Gastrocnemius medialis (tissue), 4 donors: ENCODE measurements at places on chromosomes 6 and 20. TPM values are rescaled to one million over a fixed set of nuclear protein-coding genes. Genes with fewer than 3 reads are reported as not detected.
A peak's percentile ranks its signal among the peaks of the same experiment; 100 is the strongest.

GRCh38 chr6:27752038-27752885, 159.9 kb downstream of the OR2B2 start:
- peak; percentile 33 for DNase-seq
- peaks cover 6% of the 10 kb centered on the region for H3K27me3 ChIP-seq
- H3K36me3 ChIP-seq: no peaks in the 10 kb centered on the region
- H3K4me3 ChIP-seq: peak overlapping the region; percentile 73
- H3K4me1 ChIP-seq: no peaks in the 10 kb centered on the region
- H3K27ac ChIP-seq: peak overlapping the region; percentile 39

DNA sequence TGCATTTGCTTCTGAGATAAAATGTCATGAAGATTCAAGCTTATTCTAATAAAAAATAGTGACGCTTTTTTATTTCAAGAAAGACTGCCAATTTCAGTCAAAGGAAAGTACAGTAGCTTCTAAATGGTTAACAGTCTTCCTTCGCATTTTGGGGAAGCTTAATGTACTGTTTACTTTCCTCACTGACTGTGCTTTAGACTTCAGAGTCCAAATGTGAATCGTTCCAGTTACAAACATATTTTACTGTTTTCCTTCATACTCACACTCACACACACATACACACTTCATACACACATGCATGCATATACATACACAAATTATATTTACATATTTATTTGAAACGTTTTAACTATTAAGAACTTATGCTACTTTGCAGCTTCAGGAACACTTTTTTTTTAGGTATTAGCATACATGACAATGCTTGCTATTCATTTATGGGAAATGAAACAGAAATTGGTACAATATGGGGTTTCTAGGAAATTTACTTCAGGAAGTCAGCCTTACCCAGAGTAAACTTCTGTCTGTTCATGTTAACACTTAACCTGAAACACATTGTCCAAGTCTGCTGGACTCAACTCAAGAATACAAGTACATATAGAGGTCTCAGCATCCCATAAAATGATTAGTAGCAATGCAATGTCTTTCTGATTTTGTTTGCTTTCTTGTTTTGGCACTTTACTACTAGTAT, 145.4 kb downstream of the RPS12 start:
- no peaks in the 10 kb centered on the region for H3K36me3 ChIP-seq
- peaks cover 18% of the 10 kb centered on the region for H3K4me1 ChIP-seq
- no peak for DNase-seq
- H3K27me3 ChIP-seq: no peaks in the 10 kb centered on the region

DNA sequence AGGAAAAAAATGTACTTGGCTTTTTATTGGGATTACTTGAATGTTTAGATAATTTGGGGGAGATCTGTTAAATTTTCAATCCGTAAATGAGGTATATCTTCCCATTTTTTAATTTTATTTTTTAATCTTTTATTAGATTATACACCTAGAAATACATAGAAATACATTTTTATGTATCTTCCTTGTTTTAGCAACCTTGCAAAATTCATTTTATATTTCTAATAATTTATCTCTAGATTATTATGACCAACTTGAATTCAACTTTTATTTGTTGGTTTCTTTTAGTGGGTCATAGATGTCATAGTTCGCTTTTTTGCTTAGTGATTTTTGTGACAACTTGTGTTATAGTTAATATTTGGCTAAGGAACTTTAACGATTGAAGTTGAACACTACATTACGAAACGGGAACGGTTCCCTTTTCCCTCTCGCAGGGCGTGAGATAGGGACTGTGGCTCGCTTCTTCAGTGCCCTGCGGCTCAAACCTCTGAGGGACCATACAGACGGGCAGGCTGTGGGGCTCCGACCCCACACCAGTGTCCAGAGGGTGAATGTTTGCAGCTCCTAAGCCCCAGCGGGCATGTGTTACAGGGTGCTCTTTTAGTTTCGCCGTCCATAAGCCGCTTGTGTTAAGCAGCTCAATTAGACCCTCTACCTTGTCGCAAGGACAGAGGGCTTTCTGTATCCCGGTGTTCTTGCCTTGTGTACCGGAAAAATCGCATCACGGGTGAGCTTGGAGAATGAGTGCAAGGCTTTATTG, 53.8 kb downstream of the PRND start:
- no peak for DNase-seq
- no peaks in the 10 kb centered on the region for H3K36me3 ChIP-seq
- H3K27ac ChIP-seq: no peak overlapping the region
- H3K27me3 ChIP-seq: no peaks in the 10 kb centered on the region
- H3K4me1 ChIP-seq: no peaks in the 10 kb centered on the region
- no peak overlapping the region for H3K4me3 ChIP-seq

GRCh38 chr20:59942245-59942644, 2.1 kb downstream of the FAM217B start:
- H3K27ac ChIP-seq: peak overlapping the region; percentile 92
- peaks cover 63% of the 10 kb centered on the region for H3K4me1 ChIP-seq
- H3K27me3 ChIP-seq: no peaks in the 10 kb centered on the region
- no peak overlapping the region for H3K4me3 ChIP-seq
- no peak for DNase-seq

DNA sequence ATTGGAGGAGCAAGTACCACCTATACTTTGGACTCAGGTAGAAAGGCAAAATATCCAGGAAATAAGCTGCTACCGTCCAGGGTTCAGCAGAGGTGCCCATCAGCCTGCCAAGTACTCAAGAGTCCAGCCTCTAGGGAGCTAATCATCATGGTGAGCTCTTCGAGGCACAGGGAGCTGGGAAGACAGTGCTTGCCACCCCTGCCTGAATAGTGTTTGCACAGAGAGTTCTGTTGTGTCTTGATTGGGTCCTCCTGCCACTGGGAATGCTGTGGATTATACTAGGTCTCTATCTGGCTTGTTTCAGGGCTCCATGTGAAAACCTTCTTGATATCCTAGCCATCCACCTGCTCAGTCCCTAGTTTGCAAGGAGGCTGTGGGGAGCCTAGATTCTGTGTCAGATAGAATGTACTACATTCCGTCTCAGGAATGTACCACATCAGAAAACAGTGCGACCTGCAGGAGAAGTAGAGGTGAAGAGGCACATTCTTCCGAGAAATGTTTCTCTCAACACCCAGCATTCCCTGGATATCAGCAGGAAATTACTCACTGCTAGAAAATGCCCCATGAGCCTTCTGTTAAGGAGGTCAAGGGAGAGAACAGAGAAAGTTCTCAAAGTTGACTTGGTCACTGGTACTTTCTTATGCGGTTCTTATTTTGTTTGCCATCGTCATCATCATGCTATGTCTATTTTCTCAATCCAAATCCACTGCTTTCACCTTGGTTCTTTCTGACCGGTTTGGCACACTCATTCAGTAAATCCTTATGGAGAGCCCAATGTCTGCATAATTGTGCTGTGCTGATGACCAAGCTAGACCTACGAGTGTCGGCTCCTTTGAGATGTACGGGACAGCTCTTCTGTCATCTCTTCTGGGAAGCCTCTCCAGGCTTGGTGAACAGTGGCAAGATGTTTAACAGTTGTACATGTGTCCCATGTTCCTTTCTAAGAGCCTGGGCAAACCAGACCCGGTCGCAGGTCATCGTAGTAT, 30.7 kb downstream of the PTPN1 start:
- no peak overlapping the region for H3K4me3 ChIP-seq
- no peaks in the 10 kb centered on the region for H3K27me3 ChIP-seq
- peak overlapping the region; percentile 48 for H3K27ac ChIP-seq
- peaks cover 46% of the 10 kb centered on the region for H3K4me1 ChIP-seq
- H3K36me3 ChIP-seq: no peaks in the 10 kb centered on the region

GRCh38 chr20:38888059-38888831, 38.0 kb upstream of the FAM83D start:
- H3K4me3 ChIP-seq: no peak overlapping the region
- no peaks in the 10 kb centered on the region for H3K36me3 ChIP-seq
- H3K27ac ChIP-seq: no peak overlapping the region
- DNase-seq: no peak

GRCh38 chr6:52546678-52547077, 30.2 kb downstream of the TRAM2 start:
- H3K36me3 ChIP-seq: no peaks in the 10 kb centered on the region
- DNase-seq: no peak
- no peak overlapping the region for H3K27ac ChIP-seq
- peaks cover 41% of the 10 kb centered on the region for H3K4me1 ChIP-seq
- no peak overlapping the region for H3K4me3 ChIP-seq

GRCh38 chr6:47773005-47773404, 8.8 kb upstream of the OPN5 start:
- no peaks in the 10 kb centered on the region for H3K36me3 ChIP-seq
- no peaks in the 10 kb centered on the region for H3K27me3 ChIP-seq
- H3K4me3 ChIP-seq: no peak overlapping the region
- no peaks in the 10 kb centered on the region for H3K4me1 ChIP-seq
- no peak overlapping the region for H3K27ac ChIP-seq

GRCh38 chr20:18218280-18218679, 70.0 kb upstream of the ZNF133 start:
- H3K4me3 ChIP-seq: no peak overlapping the region
- no peak for DNase-seq
- H3K36me3 ChIP-seq: no peaks in the 10 kb centered on the region
- H3K27me3 ChIP-seq: no peaks in the 10 kb centered on the region
- H3K27ac ChIP-seq: no peak overlapping the region
- H3K4me1 ChIP-seq: no peaks in the 10 kb centered on the region

DNA sequence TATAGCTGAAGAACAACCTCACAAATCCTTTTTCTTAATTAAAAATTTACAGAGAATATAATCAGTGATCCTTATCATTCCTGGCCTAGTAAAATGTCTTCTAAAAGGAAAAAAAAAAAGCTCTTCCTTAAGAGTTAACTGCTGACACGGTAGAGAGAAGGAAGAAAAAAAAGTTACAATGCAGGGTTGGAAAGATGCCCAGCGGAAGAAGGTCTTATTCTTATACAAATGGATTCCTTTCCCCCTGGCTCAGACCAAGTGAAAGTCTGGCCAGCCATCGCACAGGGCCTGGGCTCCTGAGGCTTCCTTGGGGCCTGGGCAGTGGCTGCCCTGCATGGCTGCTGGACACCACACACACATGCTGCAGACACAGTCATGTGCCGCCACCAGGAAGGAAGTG, 688.6 kb downstream of the TENT5A start:
- no peaks in the 10 kb centered on the region for H3K27me3 ChIP-seq
- no peaks in the 10 kb centered on the region for H3K36me3 ChIP-seq

The TFAP2D gene
- not detected for total RNA-seq

The SLC22A2 gene
- total RNA-seq: not detected

The CDSN gene
- total RNA-seq: not detected

The GHRH gene
- not detected for total RNA-seq
